ENCODE measurements at places on chromosomes 6 and 20.

- DNase-seq: no peak
Observed at GRCh38 chr6:51459958-51460357, 627.5 kb downstream of the PKHD1 start.

- no peak for DNase-seq
Observed at GRCh38 chr6:69622230-69622629, 174.6 kb downstream of the LMBRD1 start.

DNA sequence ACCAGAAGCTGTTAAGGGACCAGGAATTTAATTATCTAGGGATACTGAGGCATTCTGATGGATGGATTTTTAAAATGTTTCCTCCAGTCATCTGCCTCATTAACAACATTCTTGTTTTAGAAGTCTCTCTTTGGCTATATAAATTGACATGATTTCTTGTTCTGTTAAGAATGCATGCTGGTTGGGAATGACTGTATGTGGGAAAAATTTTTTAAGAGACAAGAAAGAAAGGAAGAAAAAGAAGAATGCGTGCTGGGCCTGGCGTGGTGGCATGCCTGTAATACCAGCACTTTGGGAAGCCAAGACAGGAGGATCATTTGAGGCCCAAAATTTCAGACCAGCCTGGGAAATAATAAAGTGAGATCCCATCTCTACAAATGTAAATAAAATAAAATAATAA is 203.6 kb downstream of the GJA1 start:
- no peak for DNase-seq

- peak; percentile 20 for DNase-seq
Observed at GRCh38 chr6:79167931-79168694, 66.4 kb downstream of the HMGN3 start.

- DNase-seq: no peak
Observed at GRCh38 chr6:23199541-23199940, 630.2 kb downstream of the HDGFL1 start.
